Liver (tissue), 10 donors: ENCODE measurements at places on chromosomes 5 and 9. TPM values are rescaled to one million over a fixed set of nuclear protein-coding genes. Genes with fewer than 3 reads are reported as not detected.

The DNAJB5 gene
- polyA plus RNA-seq: 2.3 TPM

The OMD gene
- polyA plus RNA-seq: 0.28 TPM

The IL4 gene
- not detected for polyA plus RNA-seq

The PCDHGB7 gene
- polyA plus RNA-seq: 0.78 TPM

The NR6A1 gene
- 0.72 TPM for polyA plus RNA-seq

GRCh38 chr5:53934151-53934820, 373.8 kb downstream of the NDUFS4 start:
- DNase-seq: no peak

GRCh38 chr5:11497651-11498050, 406.6 kb downstream of the CTNND2 start:
- no peak for DNase-seq

DNA sequence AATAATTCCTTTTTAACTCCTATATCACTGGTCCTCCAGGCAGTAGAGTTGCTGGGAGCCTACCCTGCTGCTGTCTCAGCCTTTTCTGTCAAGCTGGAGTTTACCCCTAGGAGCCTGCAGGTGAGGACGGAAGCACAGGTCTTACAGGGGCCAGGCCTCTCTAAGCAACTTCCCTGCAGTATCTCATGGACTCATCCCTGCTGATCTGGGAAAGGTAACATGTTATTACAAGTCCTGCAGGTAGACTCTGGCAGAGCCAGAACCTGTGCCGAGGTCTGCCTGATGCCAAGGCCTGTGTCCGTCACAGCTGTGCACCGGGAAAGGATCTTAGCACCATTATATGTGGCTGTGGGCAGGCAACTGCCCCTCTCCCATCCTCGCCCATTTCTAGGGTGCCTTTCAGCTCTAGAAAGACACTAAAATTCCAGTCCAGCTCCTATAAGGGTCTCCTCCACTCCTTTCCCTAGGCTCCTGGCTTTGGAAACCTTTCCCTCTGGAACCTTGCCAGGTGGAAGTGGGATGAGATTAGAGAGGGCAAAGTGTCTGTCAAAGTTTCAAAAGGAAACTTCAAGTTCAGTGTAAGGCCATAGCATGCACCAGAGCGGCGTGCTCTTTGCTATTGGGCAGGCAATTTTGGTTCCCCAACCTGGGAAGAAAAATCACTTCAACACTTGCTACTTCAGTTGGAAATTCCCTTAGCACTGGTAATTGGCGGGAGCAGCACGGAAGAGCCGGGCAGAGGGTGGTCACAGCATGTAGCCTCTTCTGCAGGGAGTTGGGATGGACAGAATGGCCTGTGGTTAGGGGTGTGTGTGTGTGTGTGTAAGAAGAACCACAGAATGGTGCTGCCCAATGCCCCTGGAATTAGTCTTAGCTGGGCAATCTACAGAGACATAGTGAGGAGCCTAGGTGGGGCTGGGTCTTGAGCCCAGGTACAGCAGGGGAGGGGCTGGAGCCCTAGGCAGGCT, 17.5 kb downstream of the TMEM171 start:
- no peak for DNase-seq

DNA sequence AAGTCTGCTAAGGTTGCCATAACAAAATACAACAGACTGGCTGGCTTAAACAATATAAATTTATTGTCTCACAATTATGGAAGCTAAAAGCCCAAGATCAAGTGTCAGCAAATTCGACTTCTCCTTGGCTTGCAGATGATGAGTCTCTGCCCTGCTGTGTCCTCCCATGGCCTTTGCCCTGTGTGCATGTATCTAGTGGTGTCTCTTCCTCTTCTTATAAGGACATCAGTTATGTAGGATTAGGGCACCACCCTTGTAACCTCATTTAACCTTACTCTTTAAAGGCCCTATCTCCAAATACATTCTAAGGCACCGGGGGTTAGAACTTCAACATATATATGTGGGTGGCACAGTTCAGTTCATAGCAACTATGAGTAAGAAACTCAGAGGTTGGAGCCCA, 157.9 kb upstream of the RASA1 start:
- DNase-seq: no peak

DNA sequence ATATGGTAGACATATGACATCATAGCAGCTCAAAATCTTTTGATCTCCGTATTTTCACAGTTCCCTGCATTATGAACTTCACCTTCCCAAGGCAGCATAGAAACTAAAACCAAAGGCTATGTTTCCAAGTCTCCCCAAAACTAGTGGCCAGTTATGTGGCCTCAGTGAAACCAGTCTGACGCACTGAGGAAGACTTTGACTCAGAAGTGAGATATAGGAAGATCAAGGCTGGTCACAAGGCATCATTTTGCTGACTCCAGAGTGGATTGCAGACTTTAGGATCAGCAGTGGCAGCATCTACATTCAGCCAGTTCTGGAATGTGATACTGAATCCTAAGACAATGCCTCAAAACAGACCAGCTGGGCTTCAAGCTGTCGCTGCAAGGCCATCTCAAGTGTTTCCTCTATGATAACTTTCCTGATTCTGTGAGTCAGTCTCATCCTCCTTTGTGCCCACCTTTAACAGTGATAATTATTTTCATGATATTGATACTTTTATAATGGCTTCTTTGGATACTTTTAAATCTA, 34.4 kb upstream of the ELL2 start:
- DNase-seq: no peak

DNA sequence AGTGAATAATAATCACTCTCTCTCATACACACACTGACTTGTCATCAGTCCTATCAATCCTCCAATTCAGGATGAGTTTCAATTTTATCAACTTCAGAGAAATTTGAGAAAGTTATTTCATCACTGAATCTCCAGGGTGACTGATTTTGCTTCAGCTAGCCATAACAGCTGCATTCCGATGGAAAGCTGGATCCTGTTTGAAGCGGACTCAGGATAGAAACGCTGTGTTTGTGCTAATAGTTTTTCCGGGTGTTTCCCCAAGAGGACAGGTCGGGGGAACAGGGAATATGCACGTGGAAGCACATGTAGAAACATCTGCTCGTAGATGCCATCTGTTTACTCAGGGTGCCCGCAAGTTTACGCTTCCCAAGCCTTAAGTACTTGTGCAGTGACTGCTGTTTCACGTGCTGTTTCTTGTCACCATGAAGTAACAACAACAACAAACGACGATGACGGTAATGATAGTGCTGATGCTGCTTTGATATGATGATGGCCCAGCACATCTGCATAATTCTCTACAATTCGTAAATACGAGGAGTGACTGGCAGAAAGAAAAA, 263.7 kb upstream of the DAPK1 start:
- DNase-seq: no peak

- no peak for DNase-seq
These were observed 43.8 kb upstream of the FCN1 start for GRCh38 chr9:134961331-134962064.

DNA sequence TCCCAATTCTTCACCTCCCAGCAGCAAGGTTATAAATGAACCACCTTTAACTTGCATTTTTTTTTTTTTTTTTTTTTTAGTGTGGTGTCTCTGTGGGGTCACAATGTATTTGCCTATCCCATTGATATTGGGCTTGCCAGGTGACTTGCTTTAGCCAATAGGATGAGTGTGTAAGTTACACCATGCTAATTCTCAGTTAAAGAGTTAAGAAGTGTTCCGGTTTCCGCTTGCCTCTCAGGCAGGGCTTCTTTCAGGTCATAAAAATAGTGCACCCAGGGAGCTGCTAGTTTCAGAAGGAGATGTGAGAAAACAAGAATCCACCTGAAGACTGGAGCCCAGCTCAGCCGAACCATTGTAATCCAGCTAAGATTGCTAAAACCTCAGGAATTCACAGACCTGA, 84.2 kb upstream of the PTPRD start:
- no peak for DNase-seq

GRCh38 chr5:164497311-164498064, 992.1 kb downstream of the MAT2B start:
- no peak for DNase-seq

- DNase-seq: no peak
These were observed 116.7 kb downstream of the WDR70 start for GRCh38 chr5:37495668-37496347.

GRCh38 chr5:151096001-151096373, 15.2 kb upstream of the TNIP1 start:
- DNase-seq: no peak

GRCh38 chr5:119357808-119358529, 2.1 kb downstream of the TNFAIP8 start:
- DNase-seq: no peak

DNA sequence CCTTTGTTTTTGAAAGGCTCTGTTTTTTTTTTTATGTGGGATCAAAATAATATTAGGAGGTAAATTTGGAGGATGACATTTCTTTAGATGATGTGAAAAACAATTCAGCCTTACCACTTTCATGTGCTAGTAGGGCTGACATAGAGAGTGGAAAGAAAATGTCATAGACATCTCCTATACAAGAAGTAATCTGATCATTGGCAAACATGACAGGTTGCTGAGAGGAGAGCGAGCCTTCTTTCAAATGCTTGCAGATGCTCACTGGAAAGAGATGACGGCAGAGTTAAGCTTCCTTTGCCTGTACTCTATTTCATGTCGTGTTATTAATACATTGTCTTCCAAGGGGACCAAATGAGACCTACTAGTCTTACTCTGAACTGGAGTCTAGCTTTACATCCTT, 160.1 kb upstream of the DAP start:
- no peak for DNase-seq

- no peak for DNase-seq
These were observed 93.1 kb downstream of the NXNL2 start for GRCh38 chr9:88628114-88628513.

GRCh38 chr9:88926781-88927505, 64.3 kb upstream of the S1PR3 start:
- no peak for DNase-seq
